ENCODE measurements at places on chromosomes 1 and 21.

- peak; percentile 56 for DNase-seq
Observed at GRCh38 chr1:20399196-20399595, 86.8 kb downstream of the CAMK2N1 start.

DNA sequence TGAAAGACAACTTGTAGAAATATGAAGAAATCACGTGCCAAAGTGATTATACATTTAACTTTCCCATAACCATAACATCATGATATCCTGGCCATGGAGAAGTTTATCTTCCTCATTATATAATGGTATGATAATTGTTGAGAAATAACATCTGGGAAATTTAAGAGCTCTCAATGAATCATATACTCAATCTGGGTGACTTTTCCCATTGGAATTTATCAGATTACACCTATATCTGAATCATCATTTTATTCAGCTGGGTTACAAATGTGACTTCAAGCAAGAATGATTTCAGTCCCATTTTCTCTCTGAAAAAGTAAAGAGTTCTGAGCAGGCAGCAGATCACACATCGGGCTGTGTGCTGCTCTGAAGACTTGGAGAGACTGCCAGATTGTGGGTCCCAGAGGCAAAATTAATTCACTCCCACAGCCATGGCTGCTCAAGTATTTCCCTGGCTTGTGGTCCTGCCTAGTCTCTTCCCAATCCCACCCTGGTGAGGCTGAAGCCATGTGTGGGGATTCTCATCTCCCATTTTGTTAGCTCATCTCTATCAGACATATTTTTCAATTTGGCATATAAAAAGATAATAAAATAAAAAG lies 278.0 kb downstream of the MRPL39 start:
- no peak for DNase-seq

DNA sequence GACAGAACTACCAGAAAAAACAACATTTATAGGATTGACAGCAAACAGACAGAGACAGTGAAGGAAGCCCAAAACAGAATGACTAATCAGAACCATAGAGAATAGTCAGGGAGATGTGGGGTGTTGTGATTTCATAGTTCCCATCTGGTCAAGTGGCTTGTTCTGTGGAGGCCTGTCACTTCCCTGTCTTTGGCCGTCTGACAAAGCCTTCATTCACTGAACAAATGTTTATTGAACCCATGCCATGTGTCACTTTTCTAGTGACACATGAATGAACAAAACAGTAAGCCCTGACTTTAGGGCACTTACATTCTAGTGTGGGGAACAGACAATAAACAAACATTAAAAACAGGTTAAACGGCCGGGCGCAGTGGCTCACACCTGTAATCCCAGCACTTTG lies 3.2 kb upstream of the SRRM1 start:
- no peak for DNase-seq

DNA sequence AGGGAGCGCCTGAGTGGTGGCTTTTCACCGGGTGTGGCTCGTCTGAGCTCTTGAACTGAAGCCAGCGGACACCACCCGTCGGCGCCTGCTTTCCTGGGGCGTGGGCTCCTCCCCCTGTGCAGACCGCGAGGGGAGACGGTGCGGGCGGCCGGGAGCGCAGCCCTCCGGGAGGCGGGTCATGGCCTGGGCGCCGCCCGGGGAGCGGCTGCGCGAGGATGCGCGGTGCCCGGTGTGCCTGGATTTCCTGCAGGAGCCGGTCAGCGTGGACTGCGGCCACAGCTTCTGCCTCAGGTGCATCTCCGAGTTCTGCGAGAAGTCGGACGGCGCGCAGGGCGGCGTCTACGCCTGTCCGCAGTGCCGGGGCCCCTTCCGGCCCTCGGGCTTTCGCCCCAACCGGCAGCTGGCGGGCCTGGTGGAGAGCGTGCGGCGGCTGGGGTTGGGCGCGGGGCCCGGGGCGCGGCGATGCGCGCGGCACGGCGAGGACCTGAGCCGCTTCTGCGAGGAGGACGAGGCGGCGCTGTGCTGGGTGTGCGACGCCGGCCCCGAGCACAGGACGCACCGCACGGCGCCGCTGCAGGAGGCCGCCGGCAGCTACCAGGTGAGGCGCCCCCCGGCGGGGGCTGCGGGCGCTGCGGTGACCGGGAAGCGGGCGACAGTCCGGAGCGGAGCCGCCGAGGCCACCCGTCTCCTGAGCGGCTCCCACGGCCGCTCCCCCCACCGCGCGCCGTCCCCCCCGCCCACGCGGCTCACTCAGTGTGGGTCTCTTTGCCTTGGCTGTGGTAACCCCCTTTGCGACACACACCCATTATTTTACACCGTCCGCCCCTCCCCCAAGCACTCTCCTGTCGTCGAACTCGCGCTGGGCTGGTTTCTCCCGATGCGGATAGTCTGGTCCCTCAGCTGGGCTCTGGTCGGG lies at the start of gene TRIM58:
Gene TRIM58, plus strand, starts transcription at position 119 of the 916 bp plus-strand sequence. Its CDS starts 60 bp downstream, at position 179.
- peak; percentile 89 for DNase-seq

GRCh38 chr1:28190996-28191645 lies 14.6 kb upstream of the PTAFR start:
- peak; percentile 65 for DNase-seq

DNA sequence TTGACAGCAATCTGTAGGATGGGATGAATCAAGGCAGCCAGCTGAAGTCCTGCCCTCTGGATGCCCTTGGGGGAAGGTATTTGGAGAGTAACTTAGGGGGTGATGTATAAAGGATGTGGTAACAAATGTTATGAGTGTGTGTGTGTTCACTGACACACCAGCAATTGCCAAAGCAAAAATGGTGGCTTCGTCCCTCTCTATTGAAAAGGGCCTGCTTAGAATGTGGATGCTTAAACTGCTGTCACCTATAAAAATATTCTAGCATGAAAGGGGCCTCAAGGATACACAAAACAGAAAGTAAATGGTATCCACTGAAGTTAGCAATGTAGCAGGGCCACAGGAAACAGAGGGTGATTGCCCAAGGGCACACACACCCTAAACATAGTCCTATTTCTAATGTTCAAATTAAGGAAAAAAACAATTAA lies 15.1 kb upstream of the AIM2 start:
- DNase-seq: no peak

- DNase-seq: no peak
Observed at GRCh38 chr1:232184561-232185530, 445.1 kb downstream of the SIPA1L2 start.

- no peak for DNase-seq
Observed at GRCh38 chr21:34553151-34553952, 41.3 kb upstream of the KCNE1 start.

DNA sequence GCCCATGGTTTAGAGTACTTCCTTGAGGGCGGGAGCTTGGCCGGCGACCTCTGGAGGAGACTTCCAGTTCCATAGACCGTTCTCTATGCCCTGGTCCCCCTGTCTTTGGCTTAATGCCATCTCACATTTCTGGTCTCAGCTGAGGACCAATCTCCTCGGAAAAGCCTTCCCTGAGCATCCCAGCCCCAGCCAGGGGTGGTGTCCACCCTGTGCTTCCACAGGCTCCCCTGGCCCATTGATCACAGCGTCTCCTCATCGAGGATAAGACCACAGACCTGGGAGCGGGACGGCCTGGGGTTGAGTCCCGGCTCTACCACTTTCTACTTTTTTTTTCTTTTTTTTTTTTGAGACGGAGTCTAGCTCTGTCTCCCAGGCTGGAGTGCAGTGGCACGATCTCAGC lies 14.5 kb downstream of the WNT4 start:
- DNase-seq: no peak

DNA sequence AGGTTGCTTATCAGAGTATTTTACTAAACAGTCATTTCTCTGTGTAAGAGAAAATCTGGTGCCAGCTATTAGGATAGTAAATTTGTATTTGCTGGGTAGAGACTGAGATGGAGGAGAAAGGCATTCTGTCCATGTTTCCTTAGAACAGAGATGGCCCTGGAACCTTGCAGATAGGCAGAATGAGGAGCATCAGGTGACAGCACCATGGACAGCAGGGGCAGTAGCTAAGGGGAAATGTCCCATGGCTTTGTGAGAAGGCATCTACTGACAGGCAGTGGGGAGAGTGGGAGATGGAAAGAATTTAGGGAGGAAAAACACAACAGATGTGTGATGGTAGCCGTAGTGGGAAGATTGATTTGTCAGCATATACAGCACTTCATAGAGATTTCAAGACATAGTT lies 105.0 kb downstream of the PRRX1 start:
- DNase-seq: no peak

- no peak for DNase-seq
Observed at GRCh38 chr1:197924516-197925123, 7.4 kb downstream of the LHX9 start.

DNA sequence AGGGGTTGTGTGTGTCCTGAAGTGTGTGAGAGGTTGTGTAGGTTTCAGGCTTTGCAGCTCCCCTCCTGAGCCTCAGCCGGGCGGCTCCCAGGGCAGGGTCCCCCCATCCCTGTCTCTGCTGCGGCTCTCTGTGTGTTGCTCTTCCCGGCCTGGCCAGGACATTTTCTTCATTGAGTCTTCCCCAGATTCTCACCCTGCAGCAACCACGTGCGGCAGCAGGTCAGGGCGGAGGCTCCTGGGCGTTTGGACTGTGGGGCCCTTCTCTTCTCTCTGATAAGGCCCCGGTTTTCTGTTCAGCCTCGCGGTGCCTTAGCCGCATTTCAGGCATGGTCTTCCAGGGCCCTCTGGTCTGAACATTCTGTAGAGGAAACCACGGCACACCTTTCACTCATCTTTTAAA lies 1.8 kb upstream of the TCP10L start:
- peak; percentile 42 for DNase-seq

- no peak for DNase-seq
Observed at GRCh38 chr1:234604495-234605398, 5.2 kb downstream of the IRF2BP2 start.

- no peak for DNase-seq
Observed at GRCh38 chr1:246831543-246831942, 100.2 kb downstream of the AHCTF1 start.

- no peak for DNase-seq
Observed at GRCh38 chr1:59163268-59164092, 133.4 kb upstream of the FGGY start.

DNA sequence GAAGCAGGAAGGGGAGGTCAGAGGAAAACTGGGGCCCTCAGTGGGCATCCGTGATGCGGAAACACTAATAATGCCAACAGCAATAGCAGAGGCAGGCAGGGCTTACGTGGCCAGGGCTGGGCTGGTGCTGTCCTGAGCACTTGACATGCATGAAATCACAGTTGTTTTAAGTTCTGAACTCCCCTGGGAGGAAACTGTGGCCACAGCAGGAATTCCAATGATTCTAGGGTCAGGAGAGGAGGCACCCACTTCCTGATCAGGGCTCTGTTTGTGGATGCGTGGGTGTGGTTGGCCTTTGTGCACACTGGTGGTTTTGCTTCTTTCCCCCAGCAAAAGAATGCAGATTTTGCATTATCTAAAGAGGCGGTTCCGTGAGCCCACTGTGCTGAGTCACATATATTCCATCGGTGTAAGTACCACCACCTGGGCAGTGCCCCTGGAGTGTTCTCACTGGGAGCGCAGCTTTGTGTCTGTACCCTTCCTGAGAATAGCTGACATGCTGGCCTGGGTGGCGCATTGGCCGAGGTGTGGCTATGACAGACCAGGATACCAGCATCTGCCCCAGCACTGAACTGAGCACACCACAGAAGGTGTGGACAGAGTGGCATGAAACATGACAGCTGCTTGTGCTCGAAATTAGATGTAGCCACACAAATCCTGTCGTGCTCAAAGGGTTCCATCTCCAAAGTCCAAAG lies 71.0 kb downstream of the PDE9A start:
- DNase-seq: peak; percentile 81

- no peak for DNase-seq
Observed at GRCh38 chr21:32056791-32057190, 184.0 kb downstream of the HUNK start.

- no peak for DNase-seq
Observed at GRCh38 chr1:43366601-43367025, 1.2 kb downstream of the ELOVL1 start.
